ENCODE measurements at places on chromosomes 7 and 10.

DNA sequence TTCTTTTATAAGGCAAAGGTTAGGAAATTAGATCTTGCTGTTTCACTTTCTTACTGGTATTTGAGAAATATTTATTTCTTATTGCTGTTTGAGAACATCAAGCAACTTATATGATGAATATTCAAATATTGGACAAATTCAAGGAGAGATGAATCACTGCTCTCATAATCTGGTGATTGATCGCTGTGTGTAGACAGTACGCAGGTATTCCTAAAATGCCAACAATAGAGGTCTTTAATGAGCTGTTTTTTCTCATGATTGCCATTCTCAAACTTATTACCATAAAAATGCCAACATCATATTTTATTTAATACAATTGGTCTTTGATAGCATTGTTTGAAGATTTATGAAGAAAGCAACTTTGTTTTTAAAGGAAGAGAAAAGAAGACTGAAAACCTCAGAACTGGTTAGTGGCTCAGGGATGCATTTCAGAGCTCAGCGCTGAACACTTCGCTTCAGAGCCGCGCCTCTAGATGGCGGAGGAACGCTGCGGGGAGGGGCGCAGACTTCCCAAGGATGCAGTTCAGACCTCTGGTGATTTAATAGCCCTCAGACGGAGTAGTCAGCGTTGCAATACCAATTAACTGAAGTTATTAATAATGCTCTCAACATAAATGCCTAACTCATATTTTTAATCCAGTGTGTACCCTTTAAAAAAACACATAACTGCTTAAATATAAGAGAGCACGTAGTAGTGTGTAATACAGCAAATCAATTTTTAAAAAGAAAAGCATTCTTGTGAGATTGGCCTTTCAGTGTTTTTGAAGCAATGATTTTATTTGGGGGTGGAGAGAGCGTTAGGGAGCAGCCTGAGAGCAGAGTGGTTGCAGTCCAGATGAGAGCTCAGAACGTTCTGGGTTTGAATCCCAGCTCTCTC lies 38.5 kb upstream of the STEAP4 start:
- DNase-seq = no peak

DNA sequence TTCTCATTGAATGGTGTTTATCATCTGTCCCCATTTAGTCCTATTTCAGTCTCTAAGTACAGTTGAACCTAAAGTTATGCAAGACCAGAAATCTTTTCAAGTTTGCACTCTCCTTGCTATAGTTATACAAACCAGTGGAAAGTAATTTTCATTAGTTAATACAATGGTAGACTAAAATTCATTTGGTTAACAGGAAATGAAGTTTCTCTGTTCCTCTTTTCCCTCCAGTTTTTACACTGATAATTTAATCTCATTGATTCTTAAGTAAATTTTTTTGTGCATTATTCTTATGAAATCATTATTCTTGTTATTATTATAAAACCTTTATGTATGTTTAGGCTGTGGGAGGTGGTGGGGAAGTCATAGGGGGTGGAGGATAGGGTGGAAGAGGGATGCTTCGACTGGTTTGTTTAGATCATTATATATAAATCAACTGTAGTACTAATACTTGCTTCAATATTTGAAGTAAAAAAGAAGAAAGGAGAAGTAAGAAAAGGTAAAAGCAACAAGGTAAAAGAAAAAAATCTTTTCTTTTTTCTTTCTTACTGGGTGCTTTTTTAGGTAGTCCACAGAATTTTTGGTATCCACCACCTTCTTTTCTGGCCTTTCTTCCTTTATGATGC lies 104.1 kb downstream of the GPR85 start:
- DNase-seq = no peak

GRCh38 chr7:43877968-43878864 lies 8.9 kb upstream of the MRPS24 start:
- no peak for DNase-seq

DNA sequence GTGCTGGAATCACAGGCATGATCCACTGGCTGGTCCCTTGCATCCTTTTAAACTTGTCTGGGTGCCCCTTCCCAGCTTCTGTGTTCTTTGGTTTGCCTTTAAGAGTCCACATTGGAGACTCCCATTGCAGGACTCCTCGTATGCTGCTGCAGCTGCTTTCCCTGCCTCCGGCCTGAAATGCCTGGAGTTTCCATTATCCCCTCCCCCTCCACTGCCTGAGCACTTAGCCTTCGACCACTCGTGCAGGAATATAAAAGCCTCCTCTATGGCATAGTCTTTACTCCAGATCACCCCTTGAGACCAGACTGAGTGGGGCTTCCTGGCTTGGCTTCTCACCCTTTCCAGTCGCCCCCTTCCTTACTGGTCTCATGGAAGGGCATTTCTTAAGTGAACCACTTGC lies 80.2 kb downstream of the RHOBTB1 start:
- DNase-seq = no peak

- DNase-seq = no peak
Measured at GRCh38 chr7:111012799-111013675, 77.9 kb upstream of the LRRN3 start.

- no peak for DNase-seq
Measured at GRCh38 chr10:58436071-58436470, 50.9 kb downstream of the TFAM start.

- no peak for DNase-seq
Measured at GRCh38 chr7:104111271-104111670, 96.5 kb downstream of the ORC5 start.

DNA sequence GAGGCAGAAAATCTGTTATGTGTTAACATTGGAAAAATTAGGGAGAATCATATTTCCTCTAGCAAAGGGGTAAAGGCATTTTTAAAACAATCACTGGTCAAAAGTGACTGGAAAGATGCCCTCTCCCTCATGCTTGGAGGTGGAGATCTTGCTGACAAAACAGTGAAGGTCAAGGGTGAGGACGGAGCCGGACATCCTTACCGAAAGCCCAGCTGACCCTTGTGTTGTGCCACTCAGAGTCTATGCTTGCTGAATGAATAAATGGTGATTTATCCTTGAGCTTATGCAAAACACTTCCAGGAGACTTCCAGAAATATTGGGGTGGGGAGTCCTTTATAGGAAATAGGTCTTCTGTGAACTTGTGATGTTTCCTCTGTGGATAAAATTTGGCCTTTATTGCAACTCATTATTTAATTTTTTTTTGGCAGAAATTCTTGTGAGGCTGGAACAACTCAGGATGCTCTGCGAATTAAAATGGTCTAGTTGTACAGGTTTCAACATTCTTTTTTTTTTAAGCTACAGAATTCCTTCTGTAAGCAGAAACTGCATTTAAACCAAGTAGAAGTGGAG lies 28.3 kb upstream of the ELMO1 start:
- DNase-seq = no peak

DNA sequence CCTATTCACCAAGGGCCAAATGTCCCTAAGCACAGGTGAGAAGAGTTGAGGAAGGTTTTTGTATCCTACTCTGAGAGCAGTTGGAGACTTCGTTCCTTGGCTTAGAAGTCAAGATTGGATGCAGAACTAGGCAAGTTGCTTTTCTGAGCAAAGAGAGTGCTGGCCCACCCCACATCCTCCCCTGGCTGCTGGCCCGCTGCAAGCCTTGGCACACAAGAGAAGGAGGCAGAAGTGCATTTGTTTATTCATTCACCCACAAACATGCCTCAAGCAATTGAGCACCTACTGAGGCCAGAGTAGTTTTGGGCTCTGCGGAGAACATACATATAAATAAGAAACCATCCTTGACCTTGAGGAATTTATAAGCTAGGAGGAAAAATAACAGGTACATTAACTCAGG lies 318.9 kb downstream of the KCNMA1 start:
- no peak for DNase-seq

DNA sequence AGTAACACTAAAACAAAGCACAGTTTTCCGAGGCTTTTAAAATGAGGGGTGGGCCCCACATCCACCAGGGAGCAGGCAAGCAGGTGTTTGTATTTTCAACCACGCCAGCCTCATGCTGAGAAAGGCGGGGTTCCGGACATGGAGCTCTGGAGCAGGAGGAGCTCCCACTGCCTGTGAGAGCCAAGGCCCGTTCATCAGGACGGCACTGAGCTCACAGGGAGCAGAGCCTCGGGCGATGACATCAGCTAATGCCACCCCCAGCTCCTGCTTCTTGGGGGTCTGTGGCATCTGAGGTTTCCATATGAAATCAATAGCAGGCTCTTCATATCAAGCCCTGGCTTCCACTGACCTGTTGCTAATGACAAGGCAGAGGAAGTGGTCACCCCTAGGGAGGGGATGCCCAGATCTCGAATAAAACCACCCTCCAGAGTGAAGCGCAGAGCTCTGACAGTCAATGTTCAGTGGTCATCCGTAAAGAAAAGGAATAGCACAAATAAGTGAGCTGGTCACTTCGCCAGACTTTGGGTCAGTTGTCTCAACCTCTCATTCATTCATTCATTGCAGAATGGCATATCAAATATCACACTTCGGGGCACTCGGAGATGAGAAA lies 89.1 kb downstream of the TNS3 start:
- DNase-seq = peak; percentile 67

DNA sequence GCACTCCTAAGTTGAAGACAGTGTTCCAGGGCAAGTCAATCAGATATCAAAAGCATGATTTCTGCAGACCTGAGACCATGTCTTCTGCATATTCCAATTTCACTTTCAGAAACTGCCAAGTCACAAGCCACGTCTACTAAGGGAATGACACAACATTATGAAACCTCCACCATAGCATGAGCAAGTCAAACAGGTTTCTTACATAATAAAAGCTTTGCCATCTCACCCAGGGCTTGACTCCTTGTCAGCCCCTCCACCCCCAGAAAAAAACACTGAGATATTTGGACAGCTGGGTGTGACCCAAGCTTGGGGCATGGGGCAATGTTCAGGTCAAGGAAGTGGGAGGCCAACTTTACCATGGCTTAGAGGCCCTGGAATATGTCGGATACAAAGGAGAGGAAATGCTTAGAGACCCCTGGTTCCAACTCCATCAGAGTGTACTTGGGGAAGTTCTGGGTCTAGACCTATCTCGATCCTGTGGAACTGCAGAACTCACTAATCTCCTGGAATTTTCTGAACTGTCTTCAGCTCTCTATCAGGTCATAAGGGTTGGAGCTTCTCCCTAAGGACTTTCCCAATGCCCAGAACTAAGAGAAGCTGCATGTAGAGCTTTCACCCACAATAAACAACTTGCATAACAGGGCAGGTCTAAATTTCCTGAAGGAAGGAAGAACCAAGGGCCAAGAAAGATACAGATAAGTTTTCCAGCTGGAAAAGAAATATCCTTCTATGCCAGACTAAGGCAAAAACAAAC lies 80.6 kb upstream of the NAMPT start:
- no peak for DNase-seq

GRCh38 chr10:35004651-35005050 lies 85.5 kb downstream of the CUL2 start:
- DNase-seq = no peak

GRCh38 chr10:120012566-120012965 lies 120.0 kb downstream of the SEC23IP start:
- DNase-seq = no peak

GRCh38 chr10:132696728-132697577 lies 89.0 kb downstream of the NKX6-2 start:
- no peak for DNase-seq

- no peak for DNase-seq
Measured at GRCh38 chr10:83806717-83807116, 332.6 kb upstream of the GHITM start.

GRCh38 chr10:3980660-3981059 lies 195.7 kb upstream of the KLF6 start:
- DNase-seq = no peak

- DNase-seq = peak; percentile 38
Measured at GRCh38 chr7:76260171-76260703, 42.2 kb upstream of the HSPB1 start.

GRCh38 chr7:91266689-91267090 lies 2.5 kb downstream of the FZD1 start:
- DNase-seq = no peak

GRCh38 chr10:100065084-100065660 lies 16.5 kb downstream of the CPN1 start:
- no peak for DNase-seq

DNA sequence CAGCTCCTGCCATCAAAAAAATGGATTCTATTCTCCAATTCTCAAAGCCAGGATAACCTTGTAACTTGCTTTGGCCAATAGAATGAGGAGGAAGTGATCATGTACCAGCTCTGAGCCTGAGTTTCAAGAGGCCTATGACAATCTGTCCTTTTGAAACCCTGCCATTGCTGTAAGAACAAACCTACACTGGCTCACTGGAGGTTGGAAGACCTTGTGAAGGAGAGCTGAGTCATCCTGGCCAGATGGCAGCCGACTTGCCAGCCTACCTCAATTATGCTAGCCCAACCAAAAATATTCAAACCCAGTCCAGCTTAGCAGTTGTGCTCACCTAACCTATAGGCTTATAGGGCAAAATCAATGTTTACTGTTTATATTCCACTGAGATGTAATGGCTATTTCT lies 93.0 kb downstream of the HGF start:
- DNase-seq = no peak

- no peak for DNase-seq
Measured at GRCh38 chr7:100044718-100045117, 4.9 kb upstream of the ZSCAN21 start.

DNA sequence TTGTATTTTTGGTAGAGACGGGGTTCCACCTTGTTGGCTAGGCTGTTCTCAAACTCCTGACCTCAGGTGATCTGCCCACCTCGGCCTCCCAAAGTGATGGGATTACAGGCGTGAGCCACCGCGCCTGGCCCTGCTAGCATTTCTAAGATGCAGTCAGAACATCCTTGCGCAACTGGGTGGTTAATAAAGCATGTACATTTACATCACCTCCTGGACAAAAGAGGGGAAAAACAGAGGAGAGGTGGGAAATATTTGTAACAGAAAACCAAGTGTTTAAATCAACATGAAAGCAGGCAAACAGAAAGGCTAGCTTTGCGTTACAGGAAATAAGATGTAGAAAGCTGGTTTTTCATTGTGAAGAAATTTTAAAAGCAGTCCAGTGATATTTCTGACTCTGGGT lies 220.9 kb upstream of the KMT2E start:
- DNase-seq = no peak

DNA sequence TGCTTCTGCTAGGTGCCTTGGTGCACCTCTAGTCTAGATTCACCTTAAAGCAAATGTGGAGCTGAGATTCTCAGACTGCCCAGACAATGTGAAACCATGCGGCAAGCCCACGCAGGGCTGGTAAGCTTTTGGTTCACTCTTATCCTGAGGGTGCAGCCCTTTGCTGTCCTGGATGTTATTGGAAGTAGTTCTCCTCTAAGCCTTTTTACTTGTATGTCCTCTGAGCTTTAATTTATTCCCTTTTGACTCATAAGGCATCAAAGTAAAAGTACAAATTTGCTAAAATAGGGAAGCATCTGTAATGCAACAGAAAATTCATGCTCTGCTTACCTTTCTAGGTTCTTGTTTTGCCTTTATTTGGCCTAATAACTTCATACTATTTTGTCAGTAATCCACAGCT lies 186.8 kb downstream of the MACC1 start:
- DNase-seq = no peak

- no peak for DNase-seq
Measured at GRCh38 chr7:130294314-130294713, 1.4 kb downstream of the CPA4 start.

- DNase-seq = no peak
Measured at GRCh38 chr10:97687785-97688781, 1.0 kb upstream of the AVPI1 start.

GRCh38 chr7:129553899-129554461 lies 51.6 kb downstream of the SMKR1 start:
- peak; percentile 38 for DNase-seq
